ENCODE measurements at places on chromosomes 3 and 15.

DNA sequence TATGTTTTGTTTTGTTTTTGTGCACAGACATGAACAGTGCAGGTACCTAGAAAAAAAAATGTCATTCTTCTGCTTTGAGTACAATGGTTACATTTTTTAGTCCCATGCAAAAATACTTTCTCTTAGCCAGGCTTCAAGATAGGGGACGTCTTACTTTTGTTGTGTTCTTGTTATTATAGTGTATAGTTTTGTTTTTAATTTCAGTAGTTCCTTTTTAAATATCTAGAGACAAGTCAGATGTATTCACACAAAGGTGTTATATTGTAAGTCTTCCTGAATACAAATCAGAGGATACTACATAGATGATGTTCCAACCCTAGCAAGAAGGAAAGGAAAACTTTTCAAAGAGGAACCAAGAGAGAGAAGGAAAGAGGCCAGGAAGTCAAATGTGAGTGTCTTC, 28.8 kb upstream of the IGSF11 start:
- no peak for DNase-seq

- no peak for DNase-seq
Measured at GRCh38 chr3:76311941-76312340, 526.6 kb upstream of the ZNF717 start.

DNA sequence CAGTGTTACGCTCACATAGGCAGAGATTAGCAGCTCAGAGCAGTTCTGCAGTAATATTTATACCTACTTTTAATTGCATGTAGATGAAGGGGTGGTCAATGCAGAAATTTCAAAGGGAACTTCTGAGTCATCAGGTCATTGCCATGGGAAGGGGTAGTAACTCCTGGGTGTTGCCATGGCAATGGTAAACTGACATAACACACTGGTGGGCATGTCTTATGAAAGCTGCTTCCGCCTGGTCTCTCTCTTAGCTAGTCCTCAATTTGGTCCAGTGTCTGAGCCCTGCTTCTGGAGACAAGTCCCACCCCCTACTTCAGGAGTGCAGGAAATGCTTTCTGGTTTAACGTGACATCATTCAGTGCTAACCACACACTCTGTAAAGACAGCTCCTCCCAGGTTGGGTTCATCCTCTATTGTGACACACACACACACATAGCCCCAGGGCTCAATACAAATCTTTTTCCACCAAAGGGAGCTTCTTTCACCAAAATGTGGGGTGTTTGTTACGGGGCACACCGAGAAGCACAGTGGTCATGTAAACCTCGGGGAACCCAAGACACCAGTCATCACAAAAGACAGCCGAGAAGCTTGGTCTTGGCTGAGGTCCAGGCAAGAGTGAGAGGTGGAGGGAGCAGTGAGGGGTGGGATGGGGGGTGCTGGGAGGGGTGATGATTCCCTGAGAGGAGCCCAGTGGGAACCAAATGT, 74.5 kb downstream of the TLE3 start:
- peak; percentile 72 for DNase-seq

GRCh38 chr15:63052077-63052841, 9.7 kb downstream of the TPM1 start:
- no peak for DNase-seq

DNA sequence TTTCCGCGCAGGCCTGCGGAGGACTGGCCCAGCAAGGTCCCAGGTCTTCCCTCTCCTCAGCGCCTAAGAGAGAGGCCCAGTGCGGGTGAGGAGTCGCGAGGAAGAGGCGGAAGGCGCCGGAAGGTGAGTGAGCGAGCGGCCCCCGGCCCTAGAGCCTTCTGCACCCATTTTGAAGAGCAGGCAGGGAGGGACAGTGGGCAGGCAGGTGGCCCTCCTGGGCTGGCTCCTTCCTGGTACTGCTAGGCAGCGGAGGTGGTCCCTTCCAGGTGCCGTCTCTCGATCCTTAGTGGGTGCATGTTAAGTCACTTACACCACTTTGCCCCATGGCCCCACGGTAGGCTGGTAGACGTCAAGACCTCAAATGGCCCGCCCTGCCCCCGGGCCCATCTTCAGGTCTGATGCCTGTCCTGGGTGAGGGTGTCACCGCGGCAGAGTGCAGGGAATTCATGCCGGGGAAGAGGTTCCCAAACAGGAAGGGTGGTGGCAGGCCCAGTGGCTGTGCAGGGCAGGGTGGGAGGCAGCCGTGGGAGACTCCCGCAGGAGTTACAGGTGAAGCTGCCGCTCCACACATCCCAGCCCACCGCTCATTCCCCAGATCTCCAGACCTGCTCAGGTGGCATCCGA, 14.4 kb downstream of the PAK6 start:
- no peak for DNase-seq

- DNase-seq: no peak
Measured at GRCh38 chr15:33066584-33066983, 127.9 kb downstream of the FMN1 start.

DNA sequence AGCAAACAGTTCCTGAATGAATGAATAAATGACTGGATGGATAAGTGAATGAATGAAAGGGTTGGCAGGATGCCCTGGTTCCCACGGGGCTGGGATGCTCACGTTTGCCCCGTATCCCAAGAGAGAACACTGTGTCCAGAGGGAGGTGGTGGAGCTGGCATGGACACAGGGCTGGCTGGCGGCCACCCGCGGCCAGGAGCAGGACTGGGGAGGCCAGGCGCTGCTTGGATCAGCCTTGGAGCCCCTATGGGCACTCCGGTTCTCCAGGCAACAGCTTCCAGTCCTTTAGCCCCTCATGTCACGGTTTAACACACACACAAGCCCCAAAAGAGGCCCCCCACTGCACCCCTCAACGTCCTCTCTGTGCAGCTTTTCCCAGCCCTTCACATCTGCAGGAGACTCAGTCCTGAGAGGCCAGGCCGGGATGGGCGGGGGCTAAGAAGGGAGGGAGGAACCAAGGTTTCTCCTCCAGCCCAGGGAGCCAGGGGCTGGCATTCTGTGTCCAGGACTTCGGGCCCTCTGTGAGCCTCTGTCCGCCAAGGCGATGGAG, 86.0 kb upstream of the ALDH1L1 start:
- DNase-seq: no peak

- DNase-seq: no peak
Measured at GRCh38 chr15:36024031-36024688, 478.2 kb upstream of the DPH6 start.

GRCh38 chr3:30399394-30400181, 206.8 kb upstream of the TGFBR2 start:
- DNase-seq: no peak

- no peak for DNase-seq
Measured at GRCh38 chr3:195549931-195550519, 6.9 kb upstream of the PPP1R2 start.

- DNase-seq: no peak
Measured at GRCh38 chr15:71669688-71670087, 140.7 kb upstream of the NR2E3 start.

DNA sequence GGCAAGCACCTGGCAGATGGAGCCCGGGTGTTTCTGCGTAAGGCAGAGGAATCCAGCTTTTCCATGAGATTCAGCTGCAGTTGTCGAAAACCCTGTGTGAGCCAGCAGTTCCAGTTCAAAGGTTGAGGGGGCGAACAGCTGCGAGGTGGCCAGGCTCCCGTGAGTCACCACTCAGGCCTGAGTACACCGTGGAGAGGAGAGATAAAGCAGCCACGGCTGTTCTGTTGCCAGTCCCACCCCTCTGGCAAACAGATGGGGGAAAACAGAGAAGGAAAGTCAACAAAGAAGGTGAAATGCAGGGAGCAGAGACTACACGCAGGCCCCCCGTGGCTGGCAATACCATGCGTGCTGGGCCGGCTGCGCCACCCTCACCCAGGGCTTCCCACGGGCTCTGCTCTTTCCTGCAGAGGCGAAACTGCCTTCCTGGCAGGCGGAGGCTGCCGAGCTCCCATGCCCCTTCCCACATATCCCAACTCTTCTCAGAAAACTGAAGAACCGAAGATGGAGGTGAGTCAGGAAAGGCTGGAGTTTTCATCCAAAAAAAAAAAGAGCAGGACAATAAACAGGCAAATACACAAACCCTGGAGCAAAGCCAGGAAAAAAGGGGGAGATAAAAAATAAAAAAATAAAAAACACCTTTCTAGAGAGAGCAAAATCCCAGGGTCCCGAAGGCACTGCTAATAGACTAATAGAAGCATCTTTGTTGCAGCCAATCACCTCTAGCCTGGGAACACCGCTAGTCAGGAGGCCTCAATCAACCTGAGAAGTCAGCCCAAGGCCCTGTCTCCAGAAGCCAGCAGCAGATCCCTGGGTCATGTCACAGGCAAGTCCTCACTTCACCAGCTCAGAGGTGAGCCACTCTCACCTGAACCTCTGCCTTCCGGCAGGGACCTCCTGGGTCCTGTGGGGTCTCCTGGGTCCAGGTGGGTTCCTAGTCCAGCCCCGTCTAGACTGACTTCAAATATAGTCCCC, 37.7 kb downstream of the FAM174B start:
- no peak for DNase-seq

- no peak for DNase-seq
Measured at GRCh38 chr15:64731012-64731804, 44.2 kb downstream of the RBPMS2 start.

DNA sequence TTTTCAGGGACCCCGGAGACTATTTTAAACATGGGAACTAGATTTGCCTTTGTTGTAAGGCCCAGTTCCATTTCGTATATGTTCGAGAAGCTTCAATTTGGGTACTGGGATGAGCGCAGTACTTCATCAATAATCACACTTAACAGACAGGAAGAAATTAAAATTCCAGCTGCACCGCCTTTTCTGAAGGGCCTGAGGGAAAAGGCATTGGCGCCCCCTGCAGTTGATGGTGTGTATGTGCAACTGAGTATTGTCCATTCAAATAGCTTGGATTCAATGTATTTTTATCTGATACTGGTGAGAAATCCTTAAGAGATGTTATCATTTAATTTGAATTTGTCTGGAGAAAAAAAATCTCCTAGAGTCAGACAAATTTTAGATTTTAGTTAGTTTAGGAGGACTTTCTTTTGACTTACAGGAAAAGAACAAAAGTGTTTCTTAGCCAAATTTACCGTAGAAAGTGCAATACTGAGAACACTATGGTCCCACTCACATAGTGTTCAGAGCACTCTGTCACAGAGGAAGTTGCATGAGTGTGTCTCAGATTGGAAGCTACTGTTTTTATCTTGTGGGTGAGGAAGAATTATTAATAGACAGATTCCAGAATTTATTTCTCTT, 5.4 kb upstream of the ALDH1A2 start:
- DNase-seq: no peak

DNA sequence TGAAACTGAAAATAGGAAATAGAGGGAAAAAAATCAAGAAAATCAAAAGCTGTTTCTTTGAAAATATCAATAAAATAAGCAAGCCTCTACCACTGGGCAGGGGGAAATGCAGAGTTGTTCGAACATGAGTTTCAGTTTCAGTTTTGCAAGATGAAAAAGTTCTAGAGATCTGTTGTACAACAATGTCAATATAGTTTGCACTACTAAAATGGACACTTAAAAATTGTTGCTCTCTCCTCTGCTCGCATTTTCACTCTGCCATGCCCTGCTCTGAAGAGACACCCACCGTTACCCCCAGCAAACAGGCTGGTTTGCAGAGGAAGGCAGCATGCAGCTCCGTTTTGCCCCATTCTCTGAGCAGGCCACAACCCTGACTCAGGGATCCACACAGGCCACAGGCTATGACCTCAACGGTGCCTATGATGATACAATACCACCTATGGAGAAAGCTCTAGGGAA, 64.5 kb downstream of the ZNF148 start:
- no peak for DNase-seq

DNA sequence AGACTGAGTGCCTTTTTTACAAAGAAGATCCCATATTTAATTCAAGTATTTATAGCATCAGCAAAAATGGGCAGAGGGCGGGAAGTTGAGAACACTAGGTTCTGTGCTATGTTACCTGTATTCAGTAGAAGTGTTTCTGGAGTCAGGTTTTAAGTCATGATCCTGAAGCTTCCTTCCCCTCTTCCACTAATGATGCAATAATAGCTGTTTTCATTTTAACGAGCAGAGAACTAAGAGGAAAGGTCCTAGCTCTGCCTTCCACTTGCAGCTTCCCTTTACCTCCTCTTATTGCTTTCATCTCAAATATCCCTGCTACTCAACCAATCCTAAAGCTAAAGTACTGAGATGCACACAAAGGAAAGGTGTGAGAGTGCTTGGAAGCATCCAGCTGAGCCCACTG, 16.9 kb upstream of the TMOD3 start:
- DNase-seq: no peak

DNA sequence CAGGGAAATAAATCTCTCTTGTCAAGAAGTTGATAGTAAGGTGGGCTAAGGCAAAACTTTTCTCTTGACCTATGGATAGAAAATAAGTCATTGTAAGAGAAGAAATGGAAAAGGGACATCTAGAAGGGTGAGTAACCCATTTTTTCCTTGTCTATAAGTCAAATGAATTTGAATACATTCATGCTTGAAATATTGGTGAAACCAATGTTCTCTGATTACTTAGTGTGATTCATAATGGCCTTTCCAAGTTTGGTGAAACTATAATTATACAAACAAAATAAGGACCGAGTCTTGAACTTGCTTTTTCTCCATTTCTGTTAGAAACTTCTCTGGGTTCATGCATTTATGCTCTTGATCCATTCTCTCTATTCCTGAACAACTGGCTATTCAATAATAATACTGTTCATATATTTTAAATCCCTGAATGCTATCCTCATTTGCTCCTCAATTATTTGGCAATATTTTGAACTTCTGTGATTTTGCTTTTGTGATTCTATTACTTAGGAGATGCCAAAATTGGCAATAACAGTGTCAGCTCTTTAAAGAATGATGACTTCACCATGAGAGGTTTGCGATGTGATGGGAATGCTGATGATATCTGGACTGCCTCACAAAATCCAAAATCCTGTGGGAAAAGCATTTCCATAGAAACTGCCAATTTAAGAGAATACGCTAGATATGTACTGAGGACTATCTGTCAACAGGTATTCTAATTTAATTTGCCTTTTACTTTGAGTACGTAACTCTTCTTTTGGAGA, 12.3 kb downstream of the P2RY12 start:
- DNase-seq: no peak

DNA sequence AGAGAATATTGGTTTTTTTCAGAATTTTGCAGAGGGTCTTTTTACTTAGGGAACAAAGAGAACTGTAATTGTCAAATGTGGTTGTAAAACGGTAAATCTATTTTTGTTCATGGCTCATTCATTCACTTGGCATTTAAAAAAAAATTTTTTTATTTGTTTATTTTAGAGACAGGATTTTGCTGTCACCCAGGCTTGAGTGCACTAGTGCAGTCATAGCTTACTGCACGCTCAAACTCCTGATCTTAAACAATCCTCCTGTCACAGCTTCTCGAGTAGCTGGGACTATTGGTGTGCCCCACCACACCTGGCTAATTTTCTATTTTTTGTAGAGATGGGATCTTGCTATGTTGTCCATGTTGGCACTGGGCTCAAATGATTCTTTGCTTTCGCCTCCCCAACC, 301.8 kb downstream of the LPP start:
- no peak for DNase-seq

GRCh38 chr15:60328852-60329443, 68.8 kb downstream of the ANXA2 start:
- no peak for DNase-seq

DNA sequence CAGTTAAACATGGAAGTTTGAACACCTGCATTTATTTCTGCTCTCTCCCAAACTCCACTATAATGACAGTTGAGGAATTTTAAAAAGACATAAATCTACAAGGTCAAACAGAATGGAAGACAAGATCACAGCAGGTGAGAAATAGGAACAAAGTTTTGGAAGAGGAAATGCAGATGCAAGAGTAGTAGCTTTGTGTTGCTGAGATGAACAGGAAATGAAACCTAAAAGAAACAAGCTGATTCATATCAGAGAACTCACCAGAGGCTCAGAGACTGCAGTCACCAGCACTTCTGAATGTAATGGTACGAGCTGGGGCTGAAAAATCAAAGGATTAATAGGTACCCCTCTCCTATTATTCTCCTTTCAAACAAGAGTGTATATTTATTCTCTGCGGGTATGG, 459.9 kb downstream of the RAP2B start:
- no peak for DNase-seq

Data from SIG-M5 (cell line).